ENCODE measurements at places on chromosomes 16 and 17. TPM values are rescaled to one million over a fixed set of nuclear protein-coding genes. Genes with fewer than 3 reads are reported as not detected.

GRCh38 chr16:11996433-11997330 is 20.1 kb downstream of the SNX29 start:
- no peaks in the 10 kb centered on the region for H3K27me3 ChIP-seq
- H3K36me3 ChIP-seq, result peaks cover 7% of the 10 kb centered on the region
- no peak for DNase-seq
- no peaks in the 10 kb centered on the region for H3K4me1 ChIP-seq

- no peaks in the 10 kb centered on the region for H3K4me1 ChIP-seq
- H3K27me3 ChIP-seq, result no peaks in the 10 kb centered on the region
- no peak overlapping the region for H3K4me3 ChIP-seq
- H3K27ac ChIP-seq, result no peak overlapping the region
- H3K36me3 ChIP-seq, result no peaks in the 10 kb centered on the region
- no peak for DNase-seq
Measured at GRCh38 chr16:29650771-29651170, 12.3 kb upstream of the SPN start.

GRCh38 chr17:55889271-55889670 is 138.4 kb downstream of the PCTP start:
- H3K27ac ChIP-seq, result no peak overlapping the region
- DNase-seq, result no peak
- no peaks in the 10 kb centered on the region for H3K36me3 ChIP-seq
- no peak overlapping the region for H3K4me3 ChIP-seq
- no peaks in the 10 kb centered on the region for H3K4me1 ChIP-seq

- no peak for DNase-seq
- H3K27me3 ChIP-seq, result no peaks in the 10 kb centered on the region
- peaks cover 13% of the 10 kb centered on the region for H3K36me3 ChIP-seq
- H3K4me3 ChIP-seq, result no peak overlapping the region
Measured at GRCh38 chr16:10980813-10981212, 36.4 kb downstream of the CLEC16A start.

DNA sequence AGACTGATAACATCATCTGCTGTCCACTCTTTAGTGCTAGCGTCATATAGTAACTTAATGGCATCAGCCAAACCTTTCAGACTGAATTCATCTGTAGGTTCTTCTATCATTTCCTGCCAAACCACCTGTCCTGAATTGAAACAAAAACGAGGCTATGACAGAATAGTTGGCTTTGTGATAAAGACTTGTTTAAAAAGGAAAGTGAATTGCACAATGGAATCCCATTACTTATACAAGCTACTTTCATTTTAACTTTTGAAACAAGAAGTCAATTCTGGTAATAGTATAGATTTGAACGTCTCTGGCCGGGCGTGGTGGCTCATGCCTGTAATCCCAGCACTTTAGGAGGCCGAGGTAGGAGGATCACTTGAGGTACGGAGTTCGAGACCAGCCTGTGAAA is 18.2 kb downstream of the LASP1NB start:
- no peak overlapping the region for H3K4me3 ChIP-seq
- H3K27ac ChIP-seq, result no peak overlapping the region

DNA sequence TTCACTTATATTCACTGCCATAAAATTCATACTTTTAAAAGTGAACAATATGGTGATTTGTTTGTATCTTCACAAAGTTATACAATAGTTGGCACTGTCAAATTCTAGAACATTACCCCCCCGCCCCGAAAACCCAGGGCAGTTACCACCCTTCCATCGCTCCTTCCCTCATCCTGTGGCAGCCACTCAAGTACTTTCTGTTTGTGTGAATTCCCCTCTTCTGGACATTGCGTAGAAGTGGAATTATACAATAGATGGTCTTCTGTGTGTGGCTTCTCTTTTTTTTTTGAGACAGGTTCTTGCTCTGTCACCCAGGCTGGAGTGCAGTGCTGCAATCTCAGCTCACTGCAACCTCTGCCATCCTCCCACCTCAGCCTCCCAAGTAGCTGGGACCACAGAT is 58.6 kb downstream of the SPECC1 start:
- H3K4me3 ChIP-seq, result no peak overlapping the region
- no peaks in the 10 kb centered on the region for H3K27me3 ChIP-seq
- H3K27ac ChIP-seq, result no peak overlapping the region

GRCh38 chr17:34246881-34247280 is 8.2 kb upstream of the CCL2 start:
- no peaks in the 10 kb centered on the region for H3K36me3 ChIP-seq
- DNase-seq, result no peak
- no peaks in the 10 kb centered on the region for H3K27me3 ChIP-seq
- H3K4me3 ChIP-seq, result no peak overlapping the region

DNA sequence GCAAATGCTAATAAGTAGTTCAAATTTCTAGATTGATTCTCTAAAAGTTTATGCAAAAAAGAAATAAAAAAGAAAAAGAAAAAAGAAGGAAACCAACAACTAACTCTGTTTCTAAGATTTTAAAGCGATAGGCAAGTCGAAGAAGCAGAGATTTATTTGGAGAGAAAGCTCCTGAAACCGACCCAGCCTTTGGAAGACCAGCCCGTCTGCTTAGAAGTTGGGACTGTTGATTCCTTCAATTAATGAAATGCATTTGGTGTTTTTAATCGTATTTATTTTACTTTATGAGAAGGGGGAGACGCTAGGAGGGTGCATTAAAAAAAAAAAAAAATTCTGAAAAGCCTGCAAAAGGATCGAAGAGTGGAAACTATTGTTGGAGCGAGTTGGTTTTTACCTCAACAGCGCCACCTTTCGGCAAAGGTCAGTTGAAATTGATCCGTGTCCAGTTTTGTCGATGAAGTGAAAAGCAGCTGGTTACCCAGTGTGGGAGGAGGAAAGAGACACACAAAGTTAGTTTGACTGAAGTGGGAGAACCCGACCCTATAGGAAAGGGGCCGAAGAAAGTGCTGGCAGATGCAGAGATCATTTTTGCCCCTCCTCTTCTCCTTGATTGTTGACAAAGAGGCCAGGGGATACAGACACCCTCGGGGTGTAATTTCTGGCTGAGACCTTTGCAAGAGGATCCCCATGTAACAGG is 1.5 kb upstream of the MAF start:
- H3K36me3 ChIP-seq, result no peaks in the 10 kb centered on the region
- H3K4me1 ChIP-seq, result peaks cover 34% of the 10 kb centered on the region
- peak overlapping the region; percentile 73 for H3K4me3 ChIP-seq
- peak; percentile 98 for DNase-seq
- H3K27ac ChIP-seq, result peak overlapping the region; percentile 88
- H3K27me3 ChIP-seq, result no peaks in the 10 kb centered on the region

GRCh38 chr16:66154801-66155200 is 211.7 kb upstream of the CDH5 start:
- no peak for DNase-seq
- H3K4me1 ChIP-seq, result no peaks in the 10 kb centered on the region
- no peak overlapping the region for H3K4me3 ChIP-seq
- H3K36me3 ChIP-seq, result no peaks in the 10 kb centered on the region
- no peak overlapping the region for H3K27ac ChIP-seq

- H3K27ac ChIP-seq, result no peak overlapping the region
- H3K36me3 ChIP-seq, result no peaks in the 10 kb centered on the region
- H3K27me3 ChIP-seq, result no peaks in the 10 kb centered on the region
- H3K4me3 ChIP-seq, result no peak overlapping the region
- H3K4me1 ChIP-seq, result no peaks in the 10 kb centered on the region
- no peak for DNase-seq
Measured at GRCh38 chr17:66240630-66241029, 11.4 kb upstream of the APOH start.

DNA sequence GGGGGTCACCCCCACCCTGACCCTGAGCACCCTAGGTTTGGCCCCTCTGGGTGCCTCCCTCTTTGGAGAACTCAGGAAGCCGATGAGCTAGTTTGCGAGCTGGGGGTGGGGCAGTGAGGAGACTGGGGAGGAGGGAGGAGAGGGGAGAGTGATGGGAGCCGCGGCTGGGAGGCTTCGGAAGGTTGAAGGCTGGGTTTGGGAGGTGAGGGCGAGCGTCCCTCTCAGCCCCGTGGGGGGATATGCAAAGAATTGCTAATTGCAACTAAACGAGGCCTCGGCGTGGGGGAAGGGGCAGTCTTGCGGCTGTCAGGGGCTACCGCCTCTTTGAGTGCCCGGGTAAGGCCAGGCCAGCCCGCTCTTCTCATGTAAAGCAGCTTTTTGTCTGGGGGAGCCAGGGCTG is 17.6 kb upstream of the FZD2 start:
- no peak overlapping the region for H3K4me3 ChIP-seq
- H3K4me1 ChIP-seq, result peaks cover 7% of the 10 kb centered on the region
- no peaks in the 10 kb centered on the region for H3K27me3 ChIP-seq
- H3K27ac ChIP-seq, result no peak overlapping the region

GRCh38 chr16:80511824-80512592 is 28.8 kb upstream of the DYNLRB2 start:
- no peak for DNase-seq
- peaks cover 4% of the 10 kb centered on the region for H3K4me1 ChIP-seq
- no peak overlapping the region for H3K27ac ChIP-seq

DNA sequence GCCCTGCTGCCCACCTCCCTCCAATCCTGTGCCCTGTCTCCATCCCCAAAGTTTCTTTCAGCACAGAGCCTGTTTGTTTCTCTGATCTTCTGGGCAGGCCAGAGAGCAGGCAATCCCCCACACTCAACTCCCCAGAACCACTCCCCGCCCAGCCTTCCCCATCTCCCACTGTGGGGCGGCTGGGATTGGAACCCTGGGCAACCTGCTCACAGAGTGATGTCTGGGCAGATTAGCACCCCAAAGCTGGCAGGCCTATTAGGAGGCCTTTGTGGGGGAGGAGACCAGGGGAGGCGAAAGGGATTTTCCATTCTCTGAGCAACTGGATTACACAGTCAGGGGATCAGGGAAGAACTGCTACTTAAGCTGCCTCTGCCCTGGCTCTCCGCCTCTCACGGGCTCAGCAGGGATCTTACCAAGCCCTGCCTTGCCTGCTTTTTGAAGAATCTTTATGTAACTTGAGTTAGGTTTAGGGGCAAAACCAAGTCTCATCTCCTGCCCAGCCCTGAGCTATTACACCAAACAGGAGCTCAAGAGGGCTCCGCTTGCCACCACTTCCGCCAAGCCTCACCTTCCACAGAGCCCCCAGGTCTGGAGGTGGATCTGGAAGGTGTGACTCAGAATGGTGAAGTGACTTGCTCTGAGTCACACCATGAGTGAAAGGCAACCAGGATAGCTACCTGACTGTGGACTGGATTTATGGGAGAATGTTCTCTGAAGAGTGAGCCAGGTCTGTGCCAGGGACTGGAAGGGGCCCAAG is 16.0 kb upstream of the LHX1 start:
- H3K36me3 ChIP-seq, result no peaks in the 10 kb centered on the region
- no peak overlapping the region for H3K27ac ChIP-seq
- H3K4me1 ChIP-seq, result no peaks in the 10 kb centered on the region

GRCh38 chr16:85571813-85572619 is 41.1 kb upstream of the GSE1 start:
- peak overlapping the region; percentile 66 for H3K27ac ChIP-seq
- H3K4me3 ChIP-seq, result no peak overlapping the region
- H3K36me3 ChIP-seq, result no peaks in the 10 kb centered on the region
- H3K27me3 ChIP-seq, result no peaks in the 10 kb centered on the region

Gene TM4SF5
- polyA plus RNA-seq, result not detected

Gene CCL4
- polyA plus RNA-seq, result 502 TPM

Gene KARS1
- polyA plus RNA-seq, result 105 TPM

Gene CUEDC1
- 22.9 TPM for polyA plus RNA-seq

Data from lung (tissue), 17 donors.